Stimulated activated CD8-positive, alpha-beta memory T cell treated with anti-CD3 and anti-CD28 coated beads, Interleukin-15, amount 100 ng/mL, for 1 hour (primary cell): ENCODE measurements at places on chromosomes 13 and 19.

DNA sequence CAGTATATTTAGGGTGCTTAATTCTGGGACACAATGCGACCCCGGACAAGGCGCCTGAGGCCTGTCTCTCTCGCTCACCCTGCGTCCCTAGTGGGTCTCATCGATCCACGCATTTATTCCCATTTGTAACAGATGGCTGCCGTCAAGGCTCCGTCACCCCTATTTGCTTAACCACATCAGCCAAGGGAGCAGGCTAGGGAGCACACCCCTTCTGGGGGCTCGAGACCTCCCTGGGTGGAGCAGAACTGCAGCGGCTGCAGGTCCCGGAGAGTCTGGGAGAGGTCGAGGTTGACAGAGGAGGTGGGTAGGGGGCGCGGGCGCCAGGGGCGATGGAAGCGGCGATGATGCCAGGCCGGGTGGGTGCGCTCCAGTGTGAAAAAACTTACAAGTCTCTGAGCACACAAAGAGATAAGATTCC, 507 bp downstream of the ALG5 start:
- DNase-seq: peak; percentile 2

DNA sequence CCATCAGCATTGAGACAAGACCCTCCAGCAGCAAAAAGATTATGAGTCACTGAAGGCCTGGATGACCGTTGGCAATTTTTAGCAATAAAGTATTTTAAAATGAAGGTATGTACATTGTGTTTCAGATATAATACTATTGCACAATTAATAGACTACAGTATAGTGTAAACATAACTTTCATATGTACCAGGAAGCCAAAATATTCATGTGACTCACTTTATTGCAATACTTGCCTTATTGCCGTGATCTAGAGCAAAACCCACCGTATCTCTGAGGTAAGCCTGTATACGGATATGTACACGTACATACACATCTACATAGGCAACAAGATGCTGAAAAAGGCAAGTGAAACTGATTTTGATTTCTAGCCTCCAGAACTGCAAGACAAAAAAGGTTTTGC, 103.3 kb downstream of the EDNRB start:
- no peak for DNase-seq

- DNase-seq: no peak
These were observed 38.7 kb downstream of the BRCA2 start for GRCh38 chr13:32354040-32354439.

DNA sequence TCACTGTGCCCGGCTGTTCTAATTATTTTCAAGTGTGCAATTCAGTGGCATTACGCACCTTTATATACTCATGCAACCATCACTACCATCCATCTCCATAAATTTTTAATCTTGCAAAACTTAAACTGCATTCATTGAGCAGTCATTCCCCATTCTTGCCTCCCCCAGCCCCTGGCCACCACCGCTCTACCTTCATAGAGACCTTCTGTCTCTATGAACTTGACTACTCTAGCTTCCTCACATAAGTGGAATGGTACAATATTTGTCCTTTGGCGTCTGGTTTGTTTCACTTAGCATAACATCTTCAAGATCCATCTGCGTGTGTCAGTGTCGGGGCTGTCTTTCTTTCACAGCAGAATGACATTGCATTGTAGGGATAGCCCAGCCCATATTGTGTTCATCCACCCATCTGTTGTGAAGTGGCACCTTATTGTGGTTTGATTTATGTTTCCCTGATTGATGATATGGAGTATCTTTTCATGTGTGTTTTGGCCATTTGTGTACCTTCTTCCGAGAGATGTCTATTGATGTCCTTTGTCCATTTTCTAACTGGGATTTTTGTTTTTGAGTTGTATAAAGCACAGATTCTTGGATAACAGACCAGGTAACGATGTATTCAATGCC, 64.8 kb upstream of the FLT1 start:
- DNase-seq: no peak

DNA sequence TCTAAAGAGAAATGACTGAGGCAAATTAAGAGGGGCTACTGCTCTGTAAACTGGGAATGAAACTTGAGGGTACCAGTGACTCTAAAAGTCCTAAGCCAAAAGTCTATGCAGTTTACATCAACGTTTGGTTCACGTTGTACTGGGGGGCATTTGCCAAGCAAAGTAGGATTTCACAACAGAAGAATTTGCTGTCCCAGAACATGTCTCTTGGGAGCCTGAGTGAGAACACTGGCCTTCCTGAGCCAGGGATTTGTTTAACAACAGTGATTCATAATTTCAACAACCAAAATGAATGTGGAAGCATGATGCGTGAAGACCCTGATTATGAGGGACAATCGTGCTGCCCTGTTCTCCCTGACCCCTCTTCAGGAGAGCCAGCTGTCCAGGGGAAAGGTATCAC, 178.0 kb downstream of the OXGR1 start:
- no peak for DNase-seq

DNA sequence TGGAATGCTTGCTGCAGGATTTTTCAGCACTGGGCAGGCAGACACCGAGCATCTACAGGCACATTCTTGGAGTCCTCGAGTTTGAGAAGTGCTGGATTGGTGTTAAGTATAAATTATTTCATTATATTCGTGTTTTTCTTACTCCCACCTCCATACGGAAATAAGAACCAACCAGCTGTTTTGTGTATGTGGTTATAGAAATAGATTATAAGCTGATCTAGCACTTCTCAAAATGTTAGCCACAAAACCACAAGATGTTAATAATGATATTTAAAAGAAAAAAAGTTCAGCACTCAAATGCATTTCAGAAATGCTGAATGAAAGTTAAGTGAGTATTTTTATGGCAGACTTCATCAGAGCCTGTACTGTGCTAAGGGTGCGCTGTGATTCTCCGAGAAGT, 24.0 kb upstream of the TEX29 start:
- no peak for DNase-seq

- no peak for DNase-seq
These were observed 600 bp upstream of the CAPN12 start for GRCh38 chr19:38744874-38745273.

DNA sequence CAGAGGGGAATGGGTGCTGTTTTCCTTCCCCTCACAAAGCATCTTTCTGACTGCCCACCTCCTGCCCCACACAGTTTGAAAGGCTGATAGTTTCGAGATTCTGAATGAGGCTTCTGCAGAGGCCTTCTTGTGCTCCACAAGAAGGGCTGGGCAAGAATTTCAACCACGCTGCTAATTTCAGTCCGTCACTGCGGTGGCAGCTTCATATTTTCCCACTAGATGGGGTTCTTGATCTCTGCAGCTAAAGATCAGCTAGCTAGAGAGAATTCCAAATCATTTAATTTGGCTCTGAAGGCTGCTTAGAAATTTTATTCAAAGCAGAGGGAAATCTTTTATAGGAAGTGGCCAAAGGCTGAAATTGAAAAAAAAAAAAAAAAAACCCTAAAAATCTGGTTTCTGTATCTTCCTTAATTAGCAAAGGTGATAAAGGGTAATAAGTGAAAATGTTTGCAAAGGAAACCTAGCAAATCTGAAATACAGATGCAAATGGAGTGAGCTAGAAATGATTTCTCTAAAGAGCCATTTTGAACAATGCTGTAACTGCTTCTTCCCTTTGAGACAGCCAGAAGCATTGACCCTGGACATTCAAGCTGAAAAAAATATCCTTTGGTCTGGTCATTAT, 38.0 kb upstream of the C13orf42 start:
- DNase-seq: no peak

- no peak for DNase-seq
These were observed 72.4 kb upstream of the CLDN10 start for GRCh38 chr13:95480131-95480545.

- DNase-seq: no peak
These were observed 25.6 kb downstream of the TMEM255B start for GRCh38 chr13:113784645-113785024.

GRCh38 chr19:5403968-5404640, 51.1 kb upstream of the ZNRF4 start:
- DNase-seq: peak; percentile 14
